T-cell (primary cell): ENCODE measurements at places on chromosomes 7 and 10.

- no peak for DNase-seq
These were observed 56.0 kb downstream of the UBE2H start for GRCh38 chr7:129896568-129897382.

DNA sequence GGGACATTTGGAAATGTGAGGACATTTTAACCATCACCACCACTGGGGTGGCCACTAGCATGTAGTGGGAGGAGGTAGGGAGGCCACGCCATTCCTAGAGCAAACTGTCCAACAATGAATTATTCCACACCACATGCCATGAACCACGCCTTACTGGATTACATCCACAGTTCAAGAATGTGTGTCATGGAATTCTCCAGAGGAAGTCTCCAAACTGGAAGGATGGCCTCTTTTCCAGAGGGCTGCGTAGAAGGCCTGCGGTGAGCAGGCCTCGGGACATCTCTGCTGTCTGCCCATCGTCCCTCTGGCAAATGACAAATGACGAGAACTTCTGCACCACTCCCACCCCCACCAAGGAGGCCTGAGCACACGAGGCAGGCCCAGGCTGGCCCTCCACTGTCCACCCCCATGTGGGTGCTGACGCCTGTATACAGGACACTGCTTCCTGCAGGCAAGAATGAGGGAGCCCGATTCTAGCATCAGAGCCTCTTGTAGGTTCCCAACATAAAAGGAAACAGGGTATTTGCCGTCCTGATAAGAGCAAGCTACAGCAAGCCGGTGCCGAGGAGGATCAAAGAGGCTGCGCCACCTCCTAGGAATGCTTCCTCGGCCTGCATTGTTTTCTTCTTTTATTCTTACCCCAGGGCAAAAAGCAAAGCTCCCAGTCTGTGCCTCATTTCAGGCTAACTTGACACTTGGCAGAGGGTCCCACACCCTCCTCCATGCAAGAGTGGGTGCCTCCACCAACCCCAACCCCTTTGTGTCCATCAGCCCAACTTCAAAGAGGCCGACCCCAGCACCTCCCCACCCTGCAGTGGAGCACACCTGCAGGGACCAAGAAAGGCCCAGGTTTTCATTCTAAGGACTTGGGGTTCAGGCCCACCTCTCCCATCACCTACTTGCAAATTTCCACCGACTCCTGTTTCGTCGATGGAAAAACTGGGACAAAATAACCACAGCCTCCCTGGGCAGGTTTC, 23.9 kb downstream of the TNS3 start:
- no peak for DNase-seq

DNA sequence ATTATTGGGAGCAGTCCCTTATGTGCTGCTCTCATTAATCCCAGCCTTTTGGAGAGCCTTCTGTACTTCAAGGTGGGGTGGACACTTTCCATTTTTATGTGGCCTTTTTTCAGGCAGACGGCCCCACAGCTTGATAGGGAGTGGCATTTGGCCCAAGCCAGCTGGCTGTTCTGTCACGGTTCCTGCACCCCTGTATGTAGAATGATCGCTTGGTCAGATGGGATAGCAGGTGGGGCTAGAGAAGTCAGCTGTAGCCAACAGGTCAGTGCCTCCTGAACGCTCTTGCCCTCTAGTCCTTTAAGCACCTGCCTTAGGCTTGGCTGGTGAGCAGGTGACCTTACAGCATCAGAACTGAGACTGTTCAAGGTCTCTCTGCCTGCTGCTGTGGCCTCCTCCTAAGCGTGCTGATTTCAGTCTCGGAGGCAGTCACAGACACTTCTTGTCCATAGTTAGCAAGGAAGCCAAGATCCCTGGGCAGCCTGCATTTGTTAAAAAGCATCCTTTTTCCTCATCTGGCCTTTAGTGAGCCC, 95.3 kb downstream of the LRRC4 start:
- no peak for DNase-seq

GRCh38 chr7:4828720-4829383, 33.0 kb downstream of the PAPOLB start:
- DNase-seq = no peak

DNA sequence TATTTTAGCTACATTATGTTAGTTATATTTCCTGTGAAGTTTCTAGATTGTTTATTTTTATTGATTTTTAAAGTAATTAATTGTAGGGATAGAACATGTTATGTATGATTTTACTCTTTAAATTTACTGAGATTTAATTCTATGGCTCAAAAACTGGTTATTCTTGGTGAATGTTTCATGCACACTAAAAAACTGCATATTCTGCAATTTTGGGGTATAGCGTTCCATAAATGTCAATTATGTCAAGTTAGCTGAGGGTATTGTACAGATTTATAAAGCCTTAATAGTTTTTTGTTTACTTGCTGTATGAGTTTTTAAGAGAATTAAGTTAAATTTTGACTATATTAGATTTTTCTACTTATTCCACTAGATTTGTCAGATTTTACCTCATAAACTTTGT, 669.7 kb downstream of the GRID1 start:
- DNase-seq = no peak

DNA sequence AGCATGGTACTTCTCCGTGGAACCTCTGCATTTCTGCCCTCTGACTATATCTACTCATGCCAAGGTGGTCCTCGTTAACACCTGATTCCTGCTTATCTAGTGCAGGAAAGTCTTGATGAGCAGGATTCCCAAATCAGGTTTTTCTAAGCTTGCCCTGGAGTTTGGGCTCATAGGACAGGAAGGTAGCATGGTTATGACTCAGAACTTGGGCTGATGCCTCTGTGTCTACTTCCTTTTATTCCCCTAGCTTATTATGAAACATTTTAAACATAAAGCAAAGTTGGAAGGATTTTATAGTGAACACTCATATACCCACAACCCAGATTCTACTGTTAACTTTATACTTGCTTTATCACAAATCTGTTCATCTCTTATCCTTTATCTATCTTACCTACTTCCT, 5.6 kb downstream of the SUFU start:
- no peak for DNase-seq

DNA sequence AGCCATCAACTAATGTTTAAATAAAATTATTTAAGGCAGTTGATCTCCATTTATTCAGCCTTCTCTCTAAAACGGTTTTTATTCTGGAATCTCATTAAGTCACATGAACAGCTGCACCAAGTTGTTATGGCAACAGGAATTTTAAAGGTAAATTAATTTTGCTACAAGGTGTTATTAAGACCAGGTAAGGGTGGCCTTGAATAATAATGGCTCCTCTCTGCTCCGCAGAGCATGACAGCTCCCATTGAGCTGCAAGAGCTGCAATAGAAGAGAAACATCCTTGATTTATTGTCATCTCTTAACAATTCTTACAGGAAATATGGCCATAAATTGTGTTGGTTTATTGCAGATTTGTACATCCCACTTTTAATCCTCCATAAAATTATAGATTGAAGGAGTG, 165.8 kb downstream of the KLF6 start:
- no peak for DNase-seq

DNA sequence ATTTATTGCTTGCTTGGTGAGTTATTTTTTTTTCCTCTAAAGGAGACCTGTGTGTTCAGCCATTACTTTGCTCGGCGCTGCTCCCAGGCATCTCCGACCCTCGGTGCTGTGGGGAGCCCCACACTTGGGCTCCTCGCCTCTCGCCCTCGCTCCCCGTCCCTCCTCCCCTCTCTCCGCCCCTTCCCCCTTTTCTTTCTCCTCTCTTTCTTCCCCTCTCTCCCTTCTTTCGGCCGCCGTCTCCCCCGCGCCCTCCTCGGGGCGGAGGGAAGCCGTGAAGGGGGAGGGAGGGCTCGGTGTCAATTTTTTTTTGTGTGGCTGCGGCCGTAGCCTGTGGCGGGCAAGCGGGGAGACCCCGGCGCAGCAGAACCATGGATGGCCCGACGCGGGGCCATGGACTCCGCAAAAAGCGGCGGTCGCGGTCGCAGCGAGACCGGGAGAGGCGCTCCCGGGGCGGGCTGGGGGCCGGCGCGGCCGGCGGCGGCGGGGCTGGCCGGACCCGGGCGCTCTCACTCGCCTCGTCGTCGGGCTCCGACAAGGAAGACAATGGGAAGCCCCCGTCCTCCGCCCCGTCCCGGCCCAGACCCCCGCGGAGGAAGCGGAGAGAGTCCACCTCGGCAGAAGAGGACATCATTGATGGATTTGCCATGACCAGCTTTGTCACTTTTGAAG, 1.1 kb downstream of the AUTS2 start:
- DNase-seq = no peak

GRCh38 chr10:75770626-75771081, 339.2 kb downstream of the LRMDA start:
- no peak for DNase-seq

DNA sequence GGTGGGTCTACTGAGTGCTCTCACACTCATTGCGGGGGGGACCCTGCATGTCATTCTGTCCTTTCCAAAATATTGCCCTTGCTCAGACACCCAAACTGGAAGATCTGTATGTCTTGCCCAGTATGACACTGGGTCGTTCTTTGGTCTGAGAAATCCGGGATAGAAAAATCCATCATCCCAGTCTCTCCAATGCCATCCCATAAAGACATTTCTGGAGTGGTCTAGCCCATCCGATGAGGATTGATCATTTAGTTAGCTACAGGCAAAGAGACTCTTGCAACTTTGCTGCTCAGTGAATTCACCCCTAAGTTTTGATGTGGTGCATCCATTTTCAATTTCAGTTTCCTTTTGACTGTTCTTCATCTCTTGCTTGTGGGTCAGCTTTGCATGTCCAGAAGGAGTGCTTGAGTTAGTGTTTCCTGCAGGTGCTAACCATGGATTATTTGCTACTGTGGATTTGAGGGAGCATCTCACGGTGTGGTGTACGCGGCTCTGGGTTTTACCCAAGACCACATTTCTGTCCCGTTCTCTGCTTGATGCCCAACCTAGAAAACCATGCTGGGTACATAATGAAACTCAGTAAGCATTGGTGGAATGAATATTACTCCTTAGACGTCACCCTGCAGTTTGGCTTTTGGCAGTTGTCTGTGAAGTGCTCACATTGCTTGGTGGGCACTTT, 247.0 kb upstream of the MKI67 start:
- no peak for DNase-seq

GRCh38 chr10:32210306-32211045, 136.5 kb downstream of the EPC1 start:
- no peak for DNase-seq

DNA sequence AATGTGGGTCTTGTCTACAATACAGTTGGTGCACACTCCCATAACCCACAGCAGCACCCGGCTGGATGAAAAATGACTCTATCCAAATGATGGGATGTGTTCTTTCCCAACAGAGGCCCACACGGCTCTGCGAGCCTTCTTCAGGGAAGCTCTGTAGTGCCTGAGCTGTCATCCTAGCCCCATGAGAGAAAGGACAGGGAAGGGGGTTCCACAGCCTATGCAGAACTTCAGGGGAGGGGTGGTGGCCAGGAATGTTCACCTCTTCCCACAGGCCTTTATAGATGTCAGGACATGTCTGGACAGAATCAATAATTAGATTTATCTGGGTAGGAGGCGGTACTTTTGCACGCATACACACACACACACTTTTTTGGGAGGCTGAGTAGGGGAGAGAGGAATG, 109.0 kb downstream of the JCAD start:
- DNase-seq = no peak

DNA sequence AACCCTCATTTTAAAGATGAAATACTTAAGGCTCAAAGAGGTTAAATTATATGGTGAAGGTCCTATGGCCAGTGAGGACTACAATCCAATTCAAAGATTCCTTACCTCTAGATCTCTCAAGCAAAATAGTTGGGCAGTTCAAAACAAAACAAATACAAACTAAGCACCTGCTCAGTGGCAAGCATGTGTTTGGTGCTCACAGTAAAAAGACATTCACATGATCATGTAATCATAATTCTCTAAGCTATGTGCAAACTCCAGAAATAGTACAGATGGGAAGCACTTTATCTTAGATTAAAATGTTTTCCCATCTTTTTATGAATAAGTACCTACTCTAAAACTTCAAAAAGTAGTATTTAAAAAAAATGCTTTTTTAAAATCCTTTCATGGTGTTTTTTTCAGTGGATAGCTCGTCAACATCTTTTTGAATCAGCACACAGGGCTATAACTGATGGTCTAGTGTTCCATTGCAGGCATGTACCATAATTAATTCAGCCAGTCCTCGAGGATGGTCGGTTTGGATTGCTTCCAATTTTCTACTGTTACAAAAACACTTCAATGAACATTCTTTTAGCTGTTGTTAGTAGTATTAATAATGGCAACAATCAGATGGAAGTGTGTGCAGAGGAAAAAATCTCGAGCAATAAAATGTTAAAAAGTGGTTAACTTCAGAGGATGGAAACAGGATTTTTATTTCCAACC, 58.4 kb downstream of the CHCHD3 start:
- no peak for DNase-seq

GRCh38 chr7:98038321-98038720, 48.3 kb upstream of the OCM2 start:
- no peak for DNase-seq

- DNase-seq = no peak
These were observed 53.4 kb upstream of the CYP2C18 start for GRCh38 chr10:94630017-94630688.

DNA sequence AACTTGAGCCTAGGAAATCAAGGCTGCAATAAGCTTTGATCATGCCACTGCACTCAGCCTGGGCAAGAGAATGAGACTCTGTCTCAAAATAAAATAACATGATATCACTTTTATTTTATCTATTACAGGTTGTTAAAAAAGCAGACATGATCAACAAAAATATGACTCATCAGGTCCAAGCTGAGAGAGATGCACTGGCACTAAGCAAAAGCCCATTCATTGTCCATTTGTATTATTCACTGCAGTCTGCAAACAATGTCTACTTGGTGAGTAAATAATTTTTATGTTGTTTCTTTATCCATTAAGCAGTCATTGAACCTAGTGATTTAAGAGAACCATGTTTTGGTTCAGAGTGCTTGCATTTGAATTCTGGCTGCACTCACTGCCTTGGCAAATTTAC, 3.3 kb downstream of the MASTL start:
- DNase-seq = no peak

DNA sequence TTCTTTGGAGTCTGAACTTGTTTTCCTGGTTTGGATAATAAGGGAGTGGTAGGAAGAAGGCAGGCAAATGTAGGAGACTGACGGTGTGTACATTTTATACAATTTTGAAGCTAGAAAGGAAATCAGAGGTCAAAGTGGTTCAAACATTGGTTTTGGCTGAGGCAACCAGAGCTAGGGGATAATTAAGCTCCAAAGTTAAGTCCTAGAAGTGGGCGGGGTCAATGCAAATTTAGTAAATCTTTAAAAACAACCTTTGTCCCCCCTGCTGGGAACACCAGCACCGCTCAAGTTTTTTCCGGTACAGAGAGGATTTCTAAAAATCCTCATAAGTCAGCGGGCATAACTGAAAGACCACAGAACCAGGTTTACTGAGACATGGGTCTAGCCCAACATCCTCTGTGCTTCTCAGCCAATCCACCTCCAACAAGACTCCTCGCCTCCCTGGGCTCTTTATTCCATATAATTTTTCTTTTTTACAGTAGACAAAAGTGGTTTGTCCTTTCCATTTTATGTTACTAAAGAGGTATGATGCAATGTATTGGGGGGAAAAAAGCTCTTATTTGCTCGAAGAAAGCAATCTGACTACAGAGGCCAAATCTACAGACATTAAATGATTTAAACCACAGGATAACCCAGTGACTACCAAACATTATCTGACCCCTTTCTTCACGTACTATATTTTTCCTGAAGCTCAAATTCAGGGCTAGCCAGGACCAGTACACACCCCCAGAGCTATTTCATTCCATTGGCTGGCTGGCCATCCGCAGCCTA, 1.6 kb downstream of the GLUD1 start:
- DNase-seq = no peak
